Right renal cortex interstitium (tissue), 3 donors: ENCODE measurements at places on chromosomes 7 and 10. TPM values are rescaled to one million over a fixed set of nuclear protein-coding genes. Genes with fewer than 3 reads are reported as not detected.

Gene OR2A5
- not detected for polyA plus RNA-seq

Gene ZNF467
- polyA plus RNA-seq = 23.9 TPM

Gene MYL10
- polyA plus RNA-seq = 0.42 TPM

Gene RBM20
- 5.1 TPM for polyA plus RNA-seq

Gene CUBN
- 237 TPM for polyA plus RNA-seq

Gene NPC1L1
- polyA plus RNA-seq = 2.1 TPM
